ENCODE measurements at places on chromosomes 4 and X. TPM values are rescaled to one million over a fixed set of nuclear protein-coding genes. Genes with fewer than 3 reads are reported as not detected.

The CPLX1 gene
- 0.44 TPM for total RNA-seq

The DNAAF6 gene
- 0.10 TPM for total RNA-seq

The TMEM271 gene
- not detected for total RNA-seq

The EVC gene
- 11.3 TPM for total RNA-seq

The OCIAD1 gene
- total RNA-seq: 127 TPM

The CTPS2 gene
- 10.8 TPM for total RNA-seq

The POF1B gene
- 2.5 TPM for total RNA-seq

The REELD1 gene
- not detected for total RNA-seq

The GAGE1 gene
- total RNA-seq: not detected

The RTL9 gene
- total RNA-seq: 0.08 TPM

The ANKRD37 gene
- total RNA-seq: 2.8 TPM

The USP17L30 gene
- not detected for total RNA-seq

The TMSB15C gene
- 0.16 TPM for total RNA-seq

The ARHGAP36 gene
- total RNA-seq: not detected

The CT55 gene
- total RNA-seq: not detected

The STBD1 gene
- 10.1 TPM for total RNA-seq

The SERPINA7 gene
- not detected for total RNA-seq

The REPS2 gene
- 0.85 TPM for total RNA-seq

The HTRA3 gene
- total RNA-seq: 20.3 TPM

The MAGED4 gene
- total RNA-seq: 11.6 TPM

The MORF4L2 gene
- 1,158 TPM for total RNA-seq

The ATP1B4 gene
- not detected for total RNA-seq

The SLC49A3 gene
- 0.08 TPM for total RNA-seq

The SOWAHB gene
- total RNA-seq: not detected

The RASGEF1B gene
- not detected for total RNA-seq

The AFP gene
- 2.5 TPM for total RNA-seq

The RNF150 gene
- total RNA-seq: 0.30 TPM

The FAM114A1 gene
- total RNA-seq: 38.5 TPM

The TRIM61 gene
- total RNA-seq: not detected

The GAGE12E gene
- total RNA-seq: not detected

The PASD1 gene
- not detected for total RNA-seq

The AIMP1 gene
- 39.2 TPM for total RNA-seq

The GABRQ gene
- 0.27 TPM for total RNA-seq

The MFAP3L gene
- total RNA-seq: 5.3 TPM

The PDHA2 gene
- total RNA-seq: not detected

The NSUN7 gene
- total RNA-seq: 0.42 TPM

The SLC7A11 gene
- 17.3 TPM for total RNA-seq

The KLHL13 gene
- 0.27 TPM for total RNA-seq

The GPR119 gene
- total RNA-seq: not detected

The PAGE1 gene
- total RNA-seq: not detected

The THAP6 gene
- 7.0 TPM for total RNA-seq

The AKAP14 gene
- total RNA-seq: not detected

The PDGFC gene
- 4.3 TPM for total RNA-seq

The KLHL34 gene
- not detected for total RNA-seq

The MAGEA12 gene
- total RNA-seq: 0.22 TPM

The MOSPD2 gene
- 9.4 TPM for total RNA-seq

The LONRF3 gene
- total RNA-seq: 2.8 TPM

The CXCL9 gene
- total RNA-seq: not detected

The IL2 gene
- total RNA-seq: not detected

The KANTR gene
- 1.2 TPM for total RNA-seq

The PABPC5 gene
- 0.08 TPM for total RNA-seq

The CYP2U1 gene
- 1.5 TPM for total RNA-seq

The MAGIX gene
- total RNA-seq: 3.0 TPM

The S100P gene
- 67.3 TPM for total RNA-seq

The ADH7 gene
- total RNA-seq: not detected

The CYLC1 gene
- not detected for total RNA-seq

The SMIM10L2A gene
- total RNA-seq: 0.21 TPM

The OSTC gene
- 95.1 TPM for total RNA-seq

The TCEAL2 gene
- not detected for total RNA-seq
